Diencephalon (tissue), 1 donor: ENCODE measurements at places on chromosomes 2 and 18. TPM values are rescaled to one million over a fixed set of nuclear protein-coding genes. Genes with fewer than 3 reads are reported as not detected.

The GCA gene
- total RNA-seq, result 28.1 TPM

The DSG1 gene
- 0.23 TPM for total RNA-seq

The ANKRD29 gene
- 11.3 TPM for total RNA-seq

The RTP5 gene
- total RNA-seq, result 13.8 TPM

The TNFAIP6 gene
- total RNA-seq, result 1.2 TPM

The ITM2C gene
- 254 TPM for total RNA-seq

The SCN7A gene
- 19.6 TPM for total RNA-seq

The ARHGAP25 gene
- 2.3 TPM for total RNA-seq

The EN1 gene
- total RNA-seq, result 1.4 TPM

The AQP12A gene
- total RNA-seq, result not detected

The GKN1 gene
- not detected for total RNA-seq

The ATP6V1B1 gene
- not detected for total RNA-seq

The CCDC178 gene
- 2.3 TPM for total RNA-seq

The ZSWIM2 gene
- total RNA-seq, result 0.23 TPM

The C2orf81 gene
- total RNA-seq, result 0.92 TPM

The SLC4A3 gene
- total RNA-seq, result 50.5 TPM

The IL36RN gene
- total RNA-seq, result not detected
